ENCODE measurements at places on chromosomes 7 and 10. TPM values are rescaled to one million over a fixed set of nuclear protein-coding genes. Genes with fewer than 3 reads are reported as not detected.

DNA sequence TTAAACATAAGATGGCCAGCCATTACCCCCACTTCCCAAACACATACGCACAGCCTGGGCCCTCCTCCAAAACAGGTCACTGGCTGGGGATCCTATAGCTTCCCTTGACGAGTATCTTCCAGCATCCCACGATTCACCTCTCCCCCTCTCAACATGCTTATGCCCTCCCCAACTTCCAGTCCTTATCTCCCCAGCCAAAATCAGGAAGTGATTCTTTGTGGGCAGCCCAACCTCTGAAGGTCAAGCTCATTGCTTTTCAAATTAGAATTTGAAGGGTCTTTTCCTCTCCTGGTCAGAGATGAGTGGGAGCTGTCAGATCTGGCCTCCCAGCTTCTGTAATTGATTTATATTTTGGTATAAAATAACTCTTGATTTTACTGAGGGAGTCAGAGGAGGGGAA is 133.6 kb downstream of the ATXN7L1 start:
- DNase-seq, result no peak

LIPN gene
- total RNA-seq, result not detected

DNA sequence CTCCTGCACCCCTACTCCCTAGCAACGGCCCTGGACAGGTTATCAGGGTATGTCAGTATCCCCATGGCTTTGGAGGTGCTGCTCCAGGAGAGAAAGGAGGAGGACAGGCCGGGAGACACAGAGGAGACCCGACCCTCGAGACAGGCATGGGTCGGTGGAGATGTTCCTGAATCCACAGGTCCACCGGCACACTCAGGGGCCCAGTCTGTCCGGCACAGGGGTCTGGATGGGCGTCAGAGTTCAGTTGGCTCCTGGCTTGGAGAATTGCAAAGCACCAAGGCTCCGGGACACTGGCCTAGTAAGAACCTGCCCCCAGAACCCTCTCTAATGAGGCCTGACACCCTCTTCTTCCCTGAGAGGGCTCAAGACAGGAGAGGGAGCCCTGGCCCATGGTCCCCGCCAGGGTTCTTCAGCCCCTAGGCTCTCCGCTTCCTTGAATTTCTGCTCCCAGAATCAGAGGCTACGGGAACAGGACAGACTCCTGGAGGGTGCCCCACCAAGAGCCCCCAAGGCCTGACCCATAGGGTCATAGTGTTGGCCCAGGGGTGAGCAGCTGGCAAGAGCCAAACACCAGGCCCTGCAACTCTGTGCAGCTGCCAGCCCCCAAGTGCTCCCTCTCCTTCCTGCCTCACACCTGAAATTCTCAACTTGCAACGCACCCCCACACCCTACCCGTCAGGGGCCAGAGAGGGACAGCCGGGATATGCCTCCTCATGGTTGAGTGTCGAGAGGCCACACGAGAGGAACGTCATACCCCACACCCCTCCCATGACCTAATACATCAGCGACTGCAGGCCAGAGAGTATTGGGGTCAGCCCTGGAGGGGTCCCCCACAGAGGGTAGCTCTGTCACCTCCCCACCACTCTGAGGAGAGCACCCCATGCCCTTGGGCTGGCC is 5.5 kb upstream of the IRF5 start:
- no peak for DNase-seq

DNA sequence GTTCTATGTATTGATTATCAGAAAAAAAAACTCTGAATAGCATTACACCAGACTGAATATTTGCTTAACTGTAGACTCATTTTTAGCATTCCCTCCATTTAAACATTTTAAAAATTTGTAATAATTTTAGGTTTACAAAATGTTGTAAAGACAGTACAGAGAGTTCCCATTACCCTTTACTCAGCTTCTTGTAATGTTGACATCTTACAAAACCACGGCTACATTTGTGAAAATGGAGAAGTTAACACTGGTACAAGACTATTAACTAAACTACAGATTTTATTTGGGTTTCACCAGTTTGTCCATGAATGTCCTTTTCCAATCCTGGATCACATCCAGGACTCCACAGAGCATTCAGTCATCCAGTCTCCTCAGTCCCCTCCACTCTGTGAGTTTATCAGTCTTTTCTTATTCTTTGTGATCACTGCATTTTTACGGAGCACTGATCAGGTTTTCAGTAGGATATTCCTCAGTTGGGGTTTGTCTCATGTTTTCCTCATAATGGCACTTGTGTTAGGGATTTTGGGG is 130.0 kb upstream of the EEPD1 start:
- DNase-seq, result no peak

BUD23 gene
- 35.9 TPM for total RNA-seq

DNA sequence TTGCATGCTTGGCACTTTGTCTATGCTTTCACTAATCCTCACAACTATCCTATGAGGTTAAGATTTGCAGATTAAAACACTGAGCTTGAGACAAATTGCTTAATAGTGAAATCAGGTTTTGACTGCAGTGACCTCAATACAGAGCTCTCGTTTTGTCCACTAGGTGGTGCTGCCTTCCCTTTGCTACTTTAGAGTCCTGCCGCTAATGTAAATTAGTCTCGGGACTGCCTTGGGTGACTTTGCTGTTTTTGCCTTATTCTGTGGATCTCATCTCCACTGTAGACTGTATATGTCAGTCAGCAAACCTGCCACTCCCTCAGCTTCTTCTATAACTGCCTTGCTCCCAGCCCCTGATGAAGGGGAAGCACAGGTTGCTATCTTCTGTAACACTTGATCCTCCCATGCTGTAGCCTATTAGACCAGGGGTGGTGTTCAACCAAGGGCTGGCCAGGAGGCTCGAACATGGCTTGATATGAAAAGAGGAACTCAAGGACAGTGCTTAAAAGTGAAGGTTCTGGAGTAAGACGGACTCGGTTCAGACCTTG is 26.0 kb downstream of the ASB4 start:
- DNase-seq, result peak; percentile 84

- no peak for DNase-seq
These were observed 17.3 kb downstream of the DIP2C start for GRCh38 chr10:672203-672602.

TCERG1L gene
- total RNA-seq, result 0.12 TPM

GRCh38 chr10:43292755-43293676 is 26.2 kb upstream of the RASGEF1A start:
- peak; percentile 74 for DNase-seq

SAMD9L gene
- 4.5 TPM for total RNA-seq

GDF2 gene
- total RNA-seq, result not detected

DNA sequence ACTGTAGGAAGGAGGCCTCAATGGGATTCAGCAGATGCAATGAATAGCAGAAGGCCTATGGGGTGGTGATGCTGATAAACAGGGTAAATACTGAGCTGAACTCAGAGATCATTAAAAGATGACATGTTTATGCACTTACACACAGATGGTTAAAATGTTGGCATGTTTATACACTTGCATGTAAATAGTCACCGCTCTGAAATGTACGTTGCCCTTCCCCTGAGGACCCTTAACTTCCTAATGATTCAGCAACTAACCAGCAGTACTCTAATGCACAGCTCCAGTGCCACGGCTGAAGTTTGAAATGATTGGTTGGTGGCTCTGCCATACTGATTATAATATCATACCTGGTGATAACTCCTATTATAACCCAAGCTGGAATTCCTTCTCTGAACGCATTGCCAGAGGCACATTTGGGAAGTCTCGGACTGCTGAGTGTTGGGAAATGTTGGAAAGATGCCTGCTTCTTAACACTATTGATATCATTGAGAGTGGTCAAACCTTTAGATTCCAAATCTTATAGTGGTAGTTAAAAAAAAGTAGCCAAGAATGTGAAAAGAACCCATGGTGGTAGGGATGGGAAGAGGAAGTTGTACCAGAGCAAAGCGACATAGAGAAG is 3.7 kb upstream of the CAV1 start:
- no peak for DNase-seq

- no peak for DNase-seq
These were observed 79.3 kb upstream of the PPP2R2D start for GRCh38 chr10:131821378-131822012.

CC2D2B gene
- total RNA-seq, result 0.13 TPM

GRCh38 chr10:122376364-122376961 is 2.0 kb downstream of the PLEKHA1 start:
- DNase-seq, result no peak

DNA sequence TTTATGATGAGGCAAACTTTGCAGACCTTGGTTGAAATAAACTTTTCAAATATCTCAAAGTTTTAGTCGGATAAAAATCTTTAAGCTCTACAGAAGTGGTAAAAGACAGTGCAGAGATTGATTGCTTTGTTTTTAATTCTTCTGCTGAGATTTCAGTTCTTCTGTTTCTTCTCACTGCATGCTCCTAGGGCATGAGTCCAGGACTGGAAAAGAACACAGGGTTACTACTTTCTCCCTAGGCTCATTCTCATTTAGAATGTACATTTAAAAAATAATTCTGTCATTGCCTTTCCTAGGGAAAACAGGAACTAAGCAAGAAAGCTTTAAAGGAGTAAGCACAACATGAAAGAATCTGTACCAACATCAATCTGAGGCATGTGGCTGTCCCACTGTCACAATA is 256.7 kb upstream of the DGKB start:
- DNase-seq, result no peak

- DNase-seq, result no peak
These were observed 17.9 kb downstream of the CLRN3 start for GRCh38 chr10:127874671-127875448.

- DNase-seq, result peak; percentile 14
These were observed 182.0 kb downstream of the TCERG1L start for GRCh38 chr10:131129544-131129943.

GRCh38 chr10:74290708-74291107 is 139.7 kb downstream of the ADK start:
- no peak for DNase-seq

SPRN gene
- 0.97 TPM for total RNA-seq

GRCh38 chr7:55272328-55272727 is 92.8 kb upstream of the LANCL2 start:
- DNase-seq, result no peak

- DNase-seq, result no peak
These were observed 77.5 kb downstream of the LRRC4 start for GRCh38 chr7:127953423-127954356.

VIPR2 gene
- total RNA-seq, result 2.8 TPM

- DNase-seq, result no peak
These were observed 31.2 kb upstream of the IKZF1 start for GRCh38 chr7:50273301-50273700.

LRIT1 gene
- total RNA-seq, result not detected
